ENCODE measurements at places on chromosomes 6 and 20. TPM values are rescaled to one million over a fixed set of nuclear protein-coding genes. Genes with fewer than 3 reads are reported as not detected.

The SESN1 gene
- total RNA-seq = 68.6 TPM

The TMEM170B gene
- total RNA-seq = 53.9 TPM

The MYO6 gene
- 25.5 TPM for total RNA-seq

The TMEM242 gene
- total RNA-seq = 11.2 TPM

GRCh38 chr6:98308564-98308963, 525.8 kb upstream of the POU3F2 start:
- DNase-seq = no peak
- H3K4me3 ChIP-seq = no peak overlapping the region
- H3K36me3 ChIP-seq = no peaks in the 10 kb centered on the region
- H3K27ac ChIP-seq = no peak overlapping the region
- H3K4me1 ChIP-seq = no peaks in the 10 kb centered on the region

DNA sequence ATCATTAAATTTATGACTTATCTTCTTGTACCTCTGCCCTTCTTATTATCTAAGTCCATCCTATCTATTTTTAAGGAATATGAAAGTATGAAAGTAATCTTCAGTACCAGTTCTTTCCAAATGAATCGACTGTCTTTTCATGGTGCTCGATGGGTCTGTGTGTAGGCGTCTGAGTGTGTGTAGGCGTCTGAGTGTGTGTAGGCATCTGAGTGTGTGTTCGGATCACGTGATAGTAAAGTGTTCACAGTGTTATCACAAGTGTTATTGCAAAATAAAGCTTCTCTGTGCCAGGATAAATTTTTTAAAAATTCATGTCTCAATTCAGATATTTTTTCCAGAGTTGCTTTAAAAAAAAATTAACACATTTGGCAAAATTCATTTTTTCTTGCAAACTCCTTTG, 58.3 kb downstream of the BMP6 start:
- H3K4me3 ChIP-seq = no peak overlapping the region
- DNase-seq = no peak
- H3K4me1 ChIP-seq = peaks cover 3% of the 10 kb centered on the region
- no peaks in the 10 kb centered on the region for H3K36me3 ChIP-seq

Data from spinal cord (tissue), 10 donors.